Mammary epithelial cell (primary cell): ENCODE measurements at places on chromosomes 6 and 20. TPM values are rescaled to one million over a fixed set of nuclear protein-coding genes. Genes with fewer than 3 reads are reported as not detected.

The LST1 gene
- not detected in 2 replicates for total RNA-seq

- peak; percentile 10 for DNase-seq
These were observed 3.4 kb downstream of the OXT start for GRCh38 chr20:3074812-3075211.

The BEND3 gene
- 2.9 and 5.6 TPM in 2 replicates for total RNA-seq

The TINAG gene
- total RNA-seq: not detected
